ENCODE measurements at places on chromosomes 16 and 17.

DNA sequence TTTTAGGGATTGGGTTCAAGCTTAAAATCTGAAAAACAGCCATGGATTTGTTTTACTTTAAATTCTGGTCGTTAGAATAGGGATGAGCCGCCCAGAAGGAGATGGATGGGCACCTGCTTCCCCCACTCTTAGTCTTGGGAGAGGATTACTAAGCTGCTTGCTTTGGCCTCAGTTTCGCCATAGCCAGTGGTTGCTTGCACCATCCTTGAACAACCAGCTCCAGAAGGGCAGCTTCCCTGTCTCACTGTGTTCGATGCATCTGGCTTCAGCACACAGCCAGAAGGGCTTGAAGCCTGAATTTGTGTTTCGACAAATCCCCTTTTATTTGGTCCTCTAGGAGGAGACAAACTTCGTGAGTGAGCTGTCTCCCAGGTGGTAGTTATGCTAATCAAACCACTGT, 7.1 kb downstream of the CYB5D2 start:
- no peak for DNase-seq

- DNase-seq = no peak
These were observed 188.5 kb upstream of the CDH8 start for GRCh38 chr16:62224646-62225209.

- no peak for DNase-seq
These were observed 982 bp downstream of the SPAG9 start for GRCh38 chr17:51119415-51120356.

DNA sequence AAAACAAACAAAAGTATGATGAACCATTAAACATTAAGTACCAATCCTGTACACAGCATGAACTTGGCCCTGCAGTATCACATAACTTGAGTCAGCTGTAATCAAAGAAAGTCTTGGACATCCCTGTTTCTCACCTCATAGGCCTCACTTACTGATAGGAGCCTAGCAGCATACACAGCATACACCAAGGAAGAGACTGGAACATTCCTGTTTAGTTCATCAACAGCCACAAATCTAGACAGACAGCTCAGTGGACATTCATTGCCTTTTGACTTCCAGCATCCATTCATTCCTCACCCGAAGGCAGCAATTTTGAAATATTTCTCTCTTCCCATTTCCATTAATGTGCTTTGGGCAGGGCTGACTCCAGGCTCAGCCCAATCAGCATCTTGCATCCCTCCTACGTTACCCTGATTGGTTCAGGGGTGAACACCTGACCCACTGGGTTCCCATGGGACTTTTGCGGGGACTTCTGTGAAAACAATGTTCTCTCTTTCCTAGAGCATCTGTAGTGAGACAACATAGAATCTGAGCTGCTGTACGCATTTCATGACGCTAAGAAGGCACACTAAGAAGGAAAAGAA, 336.7 kb upstream of the ZFHX3 start:
- DNase-seq = no peak

DNA sequence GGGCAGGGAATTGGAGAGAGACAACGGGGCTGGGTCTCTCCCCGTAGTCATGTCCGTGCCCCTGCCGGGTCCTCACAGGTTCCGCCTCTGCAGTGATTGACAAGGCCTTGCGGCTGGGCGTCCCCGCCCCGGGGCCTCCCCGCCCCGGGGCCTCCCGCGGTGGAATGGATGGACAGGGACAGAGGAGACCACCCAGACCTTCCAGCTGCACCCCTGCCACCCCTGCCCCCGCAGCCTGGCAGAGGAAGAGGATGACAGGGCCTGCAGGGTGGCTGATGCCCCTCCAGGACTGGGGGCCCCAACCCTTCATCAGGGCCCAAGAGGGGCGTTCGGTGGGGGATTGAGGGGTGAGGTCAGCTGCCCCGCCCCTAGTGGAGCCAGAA, 216.4 kb upstream of the CIBAR2 start:
- no peak for DNase-seq

DNA sequence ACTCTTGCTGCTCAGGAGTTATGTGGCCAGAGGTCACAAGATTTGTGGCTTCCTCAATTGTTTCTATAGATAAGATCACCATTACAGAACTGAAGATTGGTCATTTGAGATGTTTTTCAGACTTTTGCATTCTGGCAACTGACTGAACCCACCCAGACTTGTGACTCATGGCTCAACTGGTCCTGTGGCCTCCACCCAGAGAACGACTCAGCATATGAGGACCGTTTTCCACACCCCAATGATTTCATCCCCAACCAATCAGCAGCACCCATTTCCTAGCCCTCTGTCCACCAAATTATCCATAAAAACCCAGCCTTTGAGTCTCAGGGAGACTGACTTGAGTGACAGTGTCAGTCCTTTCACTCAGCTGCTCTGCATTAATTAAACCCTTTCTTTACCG, 143.2 kb upstream of the ASIC2 start:
- no peak for DNase-seq

- no peak for DNase-seq
These were observed at the start of gene TRPV3 for GRCh38 chr17:3557768-3558583. TRPV3 (minus strand) TSS chr17:3557812; CDS start chr17:3554850, 2,962 bp downstream.

DNA sequence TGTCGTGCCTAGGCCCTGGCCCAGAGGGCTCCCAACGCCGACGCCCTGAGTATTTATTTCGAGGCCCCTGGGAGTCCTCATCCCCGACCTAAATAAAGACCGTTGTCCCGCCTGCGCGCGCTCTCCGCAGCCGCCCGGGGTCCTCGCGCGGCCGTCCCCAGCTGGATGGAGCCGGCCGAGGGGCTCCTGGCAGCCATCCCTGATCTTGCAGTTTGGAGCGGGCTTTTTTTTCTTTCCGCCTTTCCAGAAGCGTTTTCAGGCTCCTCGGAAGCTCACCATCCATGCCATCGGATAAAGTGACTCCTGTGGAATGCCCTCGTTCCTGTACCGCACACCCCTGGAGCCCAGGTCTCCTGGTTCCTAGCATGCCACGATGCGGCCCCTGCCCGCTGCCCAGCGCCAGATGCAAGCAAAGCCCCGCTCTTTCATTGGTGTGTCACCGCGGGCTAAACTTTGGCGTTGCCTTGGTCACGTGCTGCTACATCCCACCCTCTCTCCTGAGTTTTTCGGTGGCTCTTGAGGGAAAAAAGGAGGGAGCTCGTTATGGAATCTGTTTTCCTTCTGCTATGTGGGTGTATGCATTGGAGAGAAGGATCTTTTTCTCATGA, 716 bp downstream of the TMEM94 start:
- DNase-seq = no peak

DNA sequence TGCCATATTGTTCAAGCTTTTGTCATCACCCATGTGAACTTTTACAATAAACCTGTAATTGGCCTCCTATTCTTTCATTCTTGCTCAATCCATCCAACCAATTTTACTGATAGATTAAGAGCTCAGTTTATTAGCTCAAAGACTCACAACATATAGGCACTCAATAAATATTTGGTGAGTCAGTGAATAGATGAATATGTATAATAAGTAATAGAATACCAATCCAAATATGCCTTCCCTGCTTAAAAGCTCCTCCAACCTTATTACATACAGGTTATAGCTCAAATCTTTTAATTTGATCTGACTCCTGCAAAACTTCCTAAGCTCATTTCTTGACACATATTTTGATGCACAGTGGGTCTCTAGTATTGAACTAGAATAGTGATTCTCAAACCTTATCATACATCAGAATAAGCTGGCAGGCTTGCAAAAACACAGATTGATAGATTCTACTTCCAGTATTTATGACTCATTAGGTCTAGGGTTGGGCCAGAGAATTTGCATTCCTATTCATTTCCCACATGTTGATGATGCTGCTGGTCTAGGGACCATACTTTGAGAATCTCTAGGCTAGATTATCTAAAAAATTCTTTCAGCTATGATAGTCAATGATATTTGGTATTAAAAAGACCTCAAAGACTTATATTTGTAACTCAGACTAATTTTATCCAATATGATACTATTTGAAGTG, 114.4 kb downstream of the PCTP start:
- DNase-seq = no peak

- DNase-seq = no peak
These were observed 13.3 kb upstream of the DCAF7 start for GRCh38 chr17:63537001-63537400.

DNA sequence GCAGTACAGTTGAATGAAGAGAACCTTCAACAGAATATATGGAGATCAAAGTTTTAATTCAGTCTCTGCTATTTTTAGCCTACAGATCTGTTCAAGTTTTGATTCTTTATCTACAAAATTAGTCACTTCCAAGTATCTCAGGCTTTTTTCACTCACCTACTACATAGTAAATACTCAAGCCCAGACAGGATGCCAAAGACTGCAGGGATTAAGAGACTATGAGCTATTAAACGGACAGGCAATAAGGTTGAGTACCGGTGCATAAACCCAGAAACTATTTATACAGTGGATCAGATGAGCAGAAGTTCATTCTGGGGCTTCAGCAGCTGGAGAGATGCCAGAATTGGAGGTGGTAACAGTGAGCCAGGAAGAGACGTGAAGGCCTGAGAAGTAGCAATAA, 18.7 kb upstream of the OR3A1 start:
- DNase-seq = no peak

DNA sequence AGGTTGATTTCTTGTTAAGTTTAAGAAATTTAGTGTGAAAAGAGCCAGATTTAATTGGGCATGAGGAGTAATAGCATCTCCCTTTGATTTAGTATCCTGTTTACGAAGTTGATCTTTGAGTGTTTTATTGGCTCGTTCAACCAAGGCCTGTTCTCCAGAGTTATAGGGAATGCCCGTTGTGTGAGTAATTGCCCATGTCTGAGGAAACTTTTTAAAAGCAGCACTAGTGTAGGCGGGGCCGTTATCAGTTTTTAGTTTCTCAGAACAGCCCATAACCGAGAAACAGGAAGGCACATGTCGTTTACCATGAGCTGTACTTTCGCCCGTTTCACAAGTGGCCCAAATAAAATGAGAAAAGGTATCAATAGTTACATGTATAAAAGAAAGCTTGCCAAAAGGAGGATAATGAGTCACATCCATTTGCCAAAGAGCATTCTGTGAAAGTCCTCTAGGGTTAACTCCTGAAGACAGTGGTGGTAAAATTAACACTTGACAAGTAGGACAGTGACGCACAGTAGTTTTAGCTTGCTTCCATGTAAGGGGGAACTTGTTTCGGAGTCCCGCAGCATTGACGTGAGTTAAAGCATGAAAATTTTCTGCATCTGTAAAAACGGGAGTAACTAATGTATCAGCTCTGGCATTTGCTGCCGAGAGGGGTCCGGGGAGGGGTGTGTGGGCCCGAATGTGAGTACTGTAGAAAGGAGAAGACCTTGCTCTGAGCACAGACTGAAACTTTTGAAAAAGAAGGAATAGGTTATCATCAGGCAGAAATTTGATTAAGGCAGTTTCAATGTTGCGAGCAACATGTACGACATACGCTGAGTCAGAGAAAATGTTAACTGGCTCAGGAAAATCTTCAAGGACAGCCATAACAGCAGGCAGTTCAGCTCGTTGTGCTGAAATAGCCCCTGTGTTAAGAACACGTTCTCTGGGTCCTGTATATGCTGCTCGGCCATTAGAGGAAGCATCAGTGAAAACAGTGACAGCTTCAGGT, 18.5 kb upstream of the KCTD5 start:
- no peak for DNase-seq

DNA sequence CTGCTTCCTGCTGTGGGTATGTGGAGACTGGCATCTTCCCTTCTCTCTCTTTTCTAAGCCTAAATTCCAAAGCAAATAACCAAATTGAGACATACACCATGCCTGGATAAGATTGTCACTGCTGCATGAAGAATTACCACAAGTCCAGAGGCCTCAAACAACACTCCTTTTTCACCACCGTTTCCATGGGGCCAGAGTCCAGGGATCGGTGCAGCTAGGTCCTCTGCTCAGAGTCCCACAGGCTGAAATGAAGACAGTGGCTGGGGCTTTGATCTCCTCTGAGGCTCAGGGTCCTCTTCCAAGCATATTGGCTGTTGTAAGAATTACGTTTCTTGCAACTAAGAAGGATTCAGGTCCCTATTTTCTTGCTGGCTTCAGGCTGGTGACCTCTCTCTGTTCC, 130.4 kb downstream of the SLC39A11 start:
- no peak for DNase-seq

DNA sequence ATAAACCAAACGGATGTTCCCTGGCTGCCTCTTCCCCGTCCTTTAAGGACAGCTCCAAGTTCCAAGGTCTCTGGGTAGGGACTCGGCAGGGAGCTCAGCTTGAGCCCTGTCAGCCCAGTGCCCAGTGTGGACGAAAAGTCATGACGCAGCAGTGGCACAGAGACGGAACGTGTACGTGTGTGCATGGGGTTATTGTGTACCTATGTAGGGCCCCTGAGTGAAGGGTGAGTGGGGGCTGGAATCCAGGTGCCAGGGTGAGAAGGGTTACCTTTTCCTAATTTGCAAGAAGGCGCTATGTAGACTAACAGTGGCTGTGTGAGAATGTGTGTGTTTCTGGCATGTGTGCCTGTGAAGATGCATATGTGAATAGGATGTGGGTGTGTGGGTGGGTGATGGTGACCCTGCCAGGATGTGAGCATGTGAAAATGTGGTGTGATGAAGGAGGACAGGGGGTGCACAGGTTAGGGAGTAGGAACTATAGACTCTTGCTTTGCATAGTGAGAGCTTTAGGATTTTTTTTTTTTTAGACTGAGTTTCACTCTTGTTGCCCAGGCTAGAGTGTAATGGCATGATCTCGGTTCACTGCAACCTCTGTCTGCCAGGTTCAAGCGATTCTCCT, 6.0 kb downstream of the SCN4A start:
- DNase-seq = no peak

DNA sequence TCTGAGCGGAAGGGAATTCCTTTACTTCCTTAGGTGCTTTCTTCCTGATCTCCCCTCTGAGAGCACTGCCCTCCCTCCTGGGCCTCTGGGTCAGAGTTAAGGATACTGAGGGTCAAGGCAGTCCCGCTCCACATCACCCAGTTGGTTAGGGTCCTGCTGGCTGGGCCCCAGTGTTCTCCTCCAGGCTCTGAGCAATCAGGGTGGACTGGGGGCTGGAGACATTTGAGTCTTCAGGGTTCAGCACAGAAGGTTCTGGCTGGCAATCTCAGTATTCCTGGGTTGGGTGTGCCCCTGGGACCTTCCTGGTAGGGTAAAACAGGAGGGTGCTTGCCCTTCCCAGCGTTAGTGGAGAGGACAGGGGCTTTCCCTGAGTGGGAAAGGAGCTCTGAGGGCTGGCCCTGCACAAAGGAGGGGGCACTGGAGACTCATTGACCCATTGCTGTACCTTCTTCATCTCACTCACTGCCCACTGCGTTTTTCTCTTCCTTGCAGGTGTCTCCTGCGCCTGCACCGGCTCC, 448 bp downstream of the MT1M start:
- no peak for DNase-seq

- DNase-seq = no peak
These were observed 180.2 kb downstream of the MSI2 start for GRCh38 chr17:57436565-57436964.

DNA sequence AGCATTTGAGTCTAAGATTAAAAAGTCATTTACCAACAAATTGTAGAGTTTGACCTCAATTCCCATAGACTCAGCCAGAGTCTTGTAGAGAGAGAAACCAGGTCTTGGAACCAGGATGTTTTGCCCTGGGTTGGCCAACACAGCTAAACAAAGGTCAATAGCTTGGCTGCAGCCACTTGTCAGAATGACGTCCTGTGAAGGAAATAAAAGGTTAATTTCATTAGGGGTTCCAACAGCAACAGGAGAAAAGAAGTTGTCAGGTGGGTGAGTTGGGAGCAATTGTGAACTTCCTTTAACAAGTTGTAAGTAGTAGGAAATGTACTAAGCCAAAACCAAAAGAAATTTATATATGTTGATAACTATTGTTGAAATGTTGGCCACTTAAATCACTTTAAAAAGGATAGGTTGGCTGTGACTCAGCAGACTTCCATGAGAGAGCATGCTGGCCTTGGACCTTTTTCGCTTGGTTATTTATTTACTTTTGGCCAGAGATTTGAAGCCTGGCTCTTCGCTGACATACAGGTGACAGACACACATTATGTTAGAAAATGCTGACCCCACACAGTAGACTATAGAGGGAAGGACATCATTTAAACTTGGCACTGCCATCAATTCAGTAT, 4.3 kb downstream of the TAT start:
- DNase-seq = no peak
